Astrocyte (in vitro differentiated cells and primary cell): ENCODE measurements at places on chromosomes 1 and 21. TPM values are rescaled to one million over a fixed set of nuclear protein-coding genes. Genes with fewer than 3 reads are reported as not detected.
A peak's percentile ranks its signal among the peaks of the same experiment; 100 is the strongest.

The ACAP3 gene
- total RNA-seq = 60.2 and 64.0 TPM in 2 replicates

The RNASEL gene
- 1.8 and 2.5 TPM in 2 replicates for total RNA-seq

The ZSWIM5 gene
- total RNA-seq = 0.79 and 1.1 TPM in 2 replicates

The SPRR1A gene
- total RNA-seq = not detected in 2 replicates

GRCh38 chr1:173915596-173915995 lies 1.5 kb downstream of the SERPINC1 start:
- no peaks in the 10 kb centered on the region for H3K36me3 ChIP-seq
- no peak for DNase-seq
- H3K4me1 ChIP-seq = no peaks in the 10 kb centered on the region
- H3K27me3 ChIP-seq = no peaks in the 10 kb centered on the region
- H3K27ac ChIP-seq = no peak overlapping the region

DNA sequence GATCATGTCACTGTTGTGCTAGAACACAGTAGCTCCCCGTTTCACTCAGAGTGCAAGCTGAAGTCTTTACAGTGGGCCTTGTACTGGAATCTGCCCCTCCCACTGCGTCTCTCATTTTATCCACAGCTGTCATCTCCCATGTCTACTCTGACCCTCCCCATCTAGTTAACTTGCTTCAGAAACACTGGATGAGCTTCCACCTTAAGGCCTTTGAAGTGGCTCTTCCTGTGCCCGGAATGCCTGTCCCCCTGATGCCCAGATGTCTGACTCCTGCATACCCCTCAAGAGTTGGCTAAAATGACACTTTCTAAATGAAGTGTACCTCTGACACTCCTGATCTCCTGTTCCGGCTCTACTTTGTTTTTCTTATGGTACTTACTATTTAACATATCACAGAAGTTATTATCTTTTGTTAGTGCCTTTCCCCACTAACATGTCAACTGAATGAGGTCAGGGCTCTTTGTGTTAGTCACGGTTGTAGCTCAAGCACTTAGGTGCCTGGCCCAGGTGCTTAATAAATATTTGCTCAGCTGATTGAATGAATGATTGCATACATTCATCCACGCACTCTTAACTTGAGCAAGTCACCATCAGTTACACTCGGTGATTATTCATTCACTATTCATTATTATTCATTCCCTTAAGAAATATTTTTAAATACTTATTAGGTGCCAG lies 13.3 kb downstream of the ARV1 start:
- H3K36me3 ChIP-seq = peaks cover 23% of the 10 kb centered on the region
- no peak overlapping the region for H3K27ac ChIP-seq
- DNase-seq = no peak
- H3K4me3 ChIP-seq = no peak overlapping the region

DNA sequence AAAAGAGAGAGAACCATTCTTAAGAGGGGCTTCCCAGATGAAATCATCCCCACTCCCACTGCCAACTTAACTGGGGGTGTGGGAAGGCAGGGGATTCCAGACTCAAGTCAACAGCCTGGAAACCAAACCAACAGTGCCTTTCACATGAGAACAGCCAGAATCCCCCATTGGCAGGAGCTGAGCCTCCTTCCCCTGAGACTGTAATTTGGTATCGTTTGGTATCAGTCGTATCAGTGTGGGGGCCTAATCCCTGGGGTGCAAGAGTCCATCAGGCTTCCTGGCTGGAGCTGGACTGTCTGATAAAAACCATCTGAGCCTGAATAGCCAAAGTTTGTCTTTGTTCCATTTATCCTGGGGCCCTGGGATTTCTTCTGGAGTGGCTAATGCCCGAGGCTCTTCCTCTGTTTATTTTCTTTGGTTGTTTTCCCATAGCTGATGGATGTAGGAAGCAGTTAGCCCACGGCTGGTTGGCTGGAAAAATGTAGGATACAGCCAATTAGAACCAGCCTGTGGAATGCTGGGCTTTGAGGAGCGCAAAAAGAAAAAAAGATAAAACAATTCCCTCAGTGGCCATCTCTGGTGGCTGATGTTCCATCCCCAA lies 84.6 kb downstream of the LAMC2 start:
- peak overlapping the region; percentile 92 for H3K27ac ChIP-seq
- H3K27me3 ChIP-seq = no peaks in the 10 kb centered on the region
- DNase-seq = peak; percentile 90
- no peaks in the 10 kb centered on the region for H3K36me3 ChIP-seq

DNA sequence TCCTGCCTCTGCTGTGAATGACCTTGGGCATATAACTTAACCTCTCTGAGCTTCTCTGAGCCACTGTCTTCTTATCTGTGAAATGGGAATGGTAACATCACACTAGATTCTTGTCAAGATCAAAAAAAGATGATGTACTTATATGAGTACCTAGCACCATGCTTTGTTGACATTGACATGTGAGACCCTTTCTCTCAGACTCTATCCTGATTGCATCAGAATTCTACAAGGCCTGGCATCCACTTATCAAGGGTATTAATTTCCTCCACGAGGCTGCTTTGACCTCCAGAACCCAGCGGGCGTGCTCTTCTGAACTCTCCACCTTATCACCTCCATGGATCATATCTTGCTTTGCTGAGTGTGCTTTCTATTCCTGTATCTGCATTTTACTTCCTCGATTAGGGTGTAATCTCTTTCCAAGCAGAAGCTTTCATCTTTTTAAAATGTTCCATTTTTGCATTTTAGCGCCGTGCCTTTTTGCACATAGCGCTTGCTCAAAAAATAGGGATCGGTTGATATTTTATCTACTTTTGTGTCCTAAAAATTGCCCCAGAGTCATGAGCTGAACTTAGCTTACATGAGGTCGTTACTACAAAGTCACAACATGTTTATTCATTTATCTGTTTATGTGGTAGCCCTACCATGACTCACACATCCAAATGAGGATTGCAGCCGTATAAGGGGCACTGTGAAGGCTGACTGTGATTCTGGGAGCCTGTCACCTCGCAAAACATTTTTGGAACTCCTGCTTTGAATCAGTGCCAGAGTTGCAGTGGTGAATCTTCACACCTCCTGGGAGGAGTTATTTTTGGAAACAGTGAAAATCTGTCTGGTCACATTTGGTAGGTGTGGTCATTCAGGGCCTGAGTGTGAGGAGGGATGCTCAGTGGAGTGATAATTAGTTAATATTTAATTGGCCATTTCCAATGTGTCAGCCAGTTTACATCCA lies 63.2 kb downstream of the IER5 start:
- H3K4me1 ChIP-seq = peaks cover 14% of the 10 kb centered on the region
- no peak overlapping the region for H3K4me3 ChIP-seq
- DNase-seq = peak; percentile 22
- H3K36me3 ChIP-seq = no peaks in the 10 kb centered on the region
- no peaks in the 10 kb centered on the region for H3K27me3 ChIP-seq

DNA sequence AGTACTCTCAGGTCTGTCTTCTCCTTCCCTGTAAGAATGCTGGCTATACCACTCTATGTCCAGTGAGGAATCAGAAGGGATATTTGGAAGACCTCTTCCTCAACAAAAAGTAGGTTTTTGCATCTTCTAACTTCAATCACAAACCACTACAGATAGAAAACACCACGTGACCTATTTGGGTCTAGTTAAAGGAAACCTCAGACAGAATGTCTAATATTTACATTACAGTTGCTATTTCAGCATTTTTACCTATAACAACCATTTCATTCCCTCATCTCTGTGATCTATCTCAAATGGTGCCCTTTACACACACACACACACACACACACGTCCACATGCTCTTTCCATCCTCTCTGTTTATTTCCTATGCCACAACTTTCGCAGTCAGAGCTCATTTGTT lies 7.9 kb upstream of the ADORA3 start:
- no peak for DNase-seq
- H3K27me3 ChIP-seq = no peaks in the 10 kb centered on the region
- peaks cover 23% of the 10 kb centered on the region for H3K4me1 ChIP-seq
- no peak overlapping the region for H3K4me3 ChIP-seq
- no peaks in the 10 kb centered on the region for H3K36me3 ChIP-seq
- no peak overlapping the region for H3K27ac ChIP-seq

DNA sequence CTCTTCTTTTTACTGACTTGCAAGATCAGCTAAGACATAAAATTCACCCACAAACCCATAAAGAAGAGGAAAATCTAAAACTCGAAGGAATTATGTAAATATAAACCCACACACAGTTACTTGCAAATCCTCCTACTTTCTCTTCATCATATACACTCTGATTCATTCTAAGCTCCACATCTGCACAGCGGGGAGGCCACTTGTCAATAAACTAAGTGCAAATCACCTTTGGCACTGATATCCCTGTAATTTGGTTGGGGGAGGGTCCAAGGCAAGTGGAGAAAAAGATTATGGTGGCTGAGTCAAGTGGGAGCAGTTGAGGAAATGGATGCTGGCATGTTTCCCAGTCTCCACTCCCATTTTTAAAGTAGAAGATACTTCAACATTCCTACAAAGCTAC lies 596.5 kb downstream of the MATN1 start:
- H3K36me3 ChIP-seq = no peaks in the 10 kb centered on the region
- H3K4me1 ChIP-seq = no peaks in the 10 kb centered on the region
- no peak overlapping the region for H3K27ac ChIP-seq
- DNase-seq = no peak
- peaks cover 2% of the 10 kb centered on the region for H3K27me3 ChIP-seq
- no peak overlapping the region for H3K4me3 ChIP-seq

- no peak overlapping the region for H3K4me3 ChIP-seq
- H3K27ac ChIP-seq = no peak overlapping the region
- H3K4me1 ChIP-seq = peaks cover 4% of the 10 kb centered on the region
- no peaks in the 10 kb centered on the region for H3K27me3 ChIP-seq
- DNase-seq = no peak
- H3K36me3 ChIP-seq = no peaks in the 10 kb centered on the region
Observed at GRCh38 chr21:26095131-26095530, 75.4 kb downstream of the APP start.

GRCh38 chr1:66243548-66244130 lies 290.3 kb upstream of the SGIP1 start:
- H3K27ac ChIP-seq = peak overlapping the region; percentile 14
- no peaks in the 10 kb centered on the region for H3K27me3 ChIP-seq
- no peak for DNase-seq
- H3K4me1 ChIP-seq = peaks cover 30% of the 10 kb centered on the region
- H3K4me3 ChIP-seq = no peak overlapping the region
- H3K36me3 ChIP-seq = no peaks in the 10 kb centered on the region

GRCh38 chr1:89804642-89805237 lies 16.1 kb upstream of the LRRC8D start:
- no peak overlapping the region for H3K27ac ChIP-seq
- peak; percentile 49 for DNase-seq
- H3K36me3 ChIP-seq = no peaks in the 10 kb centered on the region
- no peaks in the 10 kb centered on the region for H3K27me3 ChIP-seq
- H3K4me1 ChIP-seq = peaks cover 7% of the 10 kb centered on the region
- H3K4me3 ChIP-seq = no peak overlapping the region

GRCh38 chr1:6154525-6155319 lies 25.4 kb downstream of the CHD5 start:
- peaks cover 14% of the 10 kb centered on the region for H3K4me1 ChIP-seq
- H3K27me3 ChIP-seq = no peaks in the 10 kb centered on the region
- no peaks in the 10 kb centered on the region for H3K36me3 ChIP-seq
- no peak for DNase-seq
- no peak overlapping the region for H3K4me3 ChIP-seq

DNA sequence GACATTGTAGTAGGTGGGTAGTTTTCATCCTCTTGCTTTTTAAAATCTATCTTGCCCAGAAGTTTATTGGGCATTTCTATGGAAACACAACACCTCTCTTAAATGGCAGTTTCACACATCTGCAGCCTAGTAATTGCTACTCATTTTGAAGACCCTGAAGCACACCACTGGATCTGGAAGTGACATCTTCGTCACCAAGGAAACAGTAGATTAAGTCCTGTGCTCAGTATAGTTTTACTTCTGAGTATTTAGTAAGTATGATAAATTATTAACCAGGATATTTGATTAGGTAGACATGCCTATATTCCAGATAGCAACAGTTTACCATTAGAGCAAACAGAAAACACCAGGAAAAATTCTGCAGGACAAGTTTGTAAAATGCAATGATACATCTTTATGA lies 48.7 kb downstream of the UCK2 start:
- H3K27me3 ChIP-seq = no peaks in the 10 kb centered on the region
- H3K4me3 ChIP-seq = no peak overlapping the region
- no peaks in the 10 kb centered on the region for H3K36me3 ChIP-seq
- DNase-seq = no peak

DNA sequence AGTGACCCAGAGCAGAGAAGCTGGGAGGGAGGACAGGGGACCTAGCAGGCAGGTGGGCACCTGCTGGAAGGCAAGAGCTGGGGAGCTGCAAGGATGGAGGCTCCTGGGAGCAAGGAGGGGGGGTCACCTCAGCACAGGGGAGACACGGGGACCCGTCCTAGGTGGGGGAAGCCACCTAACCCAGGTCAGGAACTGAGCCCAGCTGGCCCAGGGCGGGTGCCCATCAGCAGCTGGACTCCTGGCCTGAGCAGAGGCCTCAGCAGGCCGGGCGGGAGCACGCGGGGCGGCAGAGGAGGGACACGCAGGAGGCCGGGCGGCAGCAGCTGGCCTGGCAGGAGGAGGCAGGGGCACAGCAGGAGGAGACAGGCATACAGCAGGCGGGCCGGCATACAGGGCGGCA lies 949 bp downstream of the KRTAP10-1 start:
- H3K4me3 ChIP-seq = no peak overlapping the region
- no peak for DNase-seq
- no peak overlapping the region for H3K27ac ChIP-seq
- no peaks in the 10 kb centered on the region for H3K4me1 ChIP-seq
- H3K36me3 ChIP-seq = no peaks in the 10 kb centered on the region
- H3K27me3 ChIP-seq = no peaks in the 10 kb centered on the region
